Endodermal cell (in vitro differentiated cells): ENCODE measurements at places on chromosomes 5 and 9.

DNA sequence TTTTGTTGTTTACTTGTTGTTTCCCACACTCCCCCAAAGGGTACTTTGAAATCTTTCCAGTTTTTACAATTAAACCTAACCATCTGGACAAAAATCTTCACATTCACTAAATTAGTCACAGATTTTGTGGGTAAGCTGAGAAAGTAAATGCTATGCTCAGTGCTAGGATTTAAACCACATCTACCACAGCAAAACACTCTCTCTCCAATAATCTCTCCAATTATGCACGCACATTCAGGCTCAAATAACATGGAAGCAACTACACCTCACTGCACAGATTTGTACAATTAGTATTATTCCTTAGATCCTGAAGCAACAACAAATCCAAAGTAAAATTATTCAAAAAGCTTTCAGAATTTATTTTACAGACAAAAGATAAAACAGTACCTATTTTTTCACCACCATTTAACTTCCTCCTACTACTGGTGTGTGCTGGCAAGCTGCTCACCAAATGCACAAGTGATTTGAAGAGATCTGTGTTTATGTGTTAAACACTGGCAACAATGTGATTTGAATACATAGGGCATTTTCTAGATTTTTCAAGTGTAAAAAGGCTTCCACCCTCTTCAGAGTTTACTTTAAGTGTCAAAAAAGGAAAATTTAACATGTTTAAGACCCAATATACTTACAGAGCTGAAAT, 16.6 kb downstream of the ZNF608 start:
- DNase-seq: peak; percentile 14

DNA sequence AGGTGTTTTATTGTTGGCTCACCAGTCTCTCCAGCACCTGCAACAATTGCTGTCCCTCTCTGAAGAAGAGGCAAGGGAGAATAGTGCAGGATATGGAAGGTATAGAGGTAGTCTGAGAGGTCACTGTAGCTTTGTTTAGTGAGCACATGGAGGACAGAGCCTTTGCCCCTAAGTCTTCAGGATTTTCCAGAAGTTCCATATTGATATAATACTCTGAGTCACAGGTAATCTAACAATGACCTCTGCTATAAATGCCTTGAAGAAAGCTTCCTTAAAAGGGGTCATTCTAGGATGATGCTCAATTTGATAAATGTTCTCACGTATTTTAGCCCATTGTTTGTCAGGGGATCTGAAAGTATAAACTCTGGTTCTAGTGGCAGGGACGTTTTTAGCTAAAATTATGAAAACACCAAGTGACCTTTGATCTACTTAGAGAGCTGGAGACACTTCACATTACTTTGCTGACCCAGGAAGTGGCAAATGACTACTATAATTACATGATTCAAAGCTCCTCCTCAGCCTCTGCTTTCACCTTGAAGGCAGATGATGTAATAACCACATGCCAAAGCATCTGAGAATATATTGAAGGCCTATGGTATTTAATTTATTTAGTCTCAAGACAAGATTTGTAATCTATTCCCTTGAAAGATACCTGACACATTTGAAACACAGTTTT, 366.9 kb upstream of the NUDT12 start:
- no peak for DNase-seq

DNA sequence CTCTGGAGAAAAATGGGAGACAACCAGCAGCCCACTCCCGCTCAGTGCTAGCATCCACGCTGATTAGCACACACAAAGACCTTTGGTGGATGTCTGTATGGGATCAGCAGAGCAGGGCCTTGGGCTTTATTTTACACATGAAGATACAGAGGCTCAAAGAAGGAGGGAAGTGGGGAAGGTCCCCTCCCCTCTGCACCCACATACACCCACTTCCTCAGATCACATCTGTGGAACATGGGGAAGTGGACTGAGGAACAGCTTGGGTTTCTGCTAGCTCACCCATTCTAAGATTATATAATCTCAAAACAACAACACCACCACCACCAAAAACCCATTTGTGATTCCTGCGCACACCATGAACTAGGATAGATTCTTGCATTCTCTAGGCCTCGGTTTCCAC, 14.0 kb downstream of the GGTA1 start:
- DNase-seq: no peak

DNA sequence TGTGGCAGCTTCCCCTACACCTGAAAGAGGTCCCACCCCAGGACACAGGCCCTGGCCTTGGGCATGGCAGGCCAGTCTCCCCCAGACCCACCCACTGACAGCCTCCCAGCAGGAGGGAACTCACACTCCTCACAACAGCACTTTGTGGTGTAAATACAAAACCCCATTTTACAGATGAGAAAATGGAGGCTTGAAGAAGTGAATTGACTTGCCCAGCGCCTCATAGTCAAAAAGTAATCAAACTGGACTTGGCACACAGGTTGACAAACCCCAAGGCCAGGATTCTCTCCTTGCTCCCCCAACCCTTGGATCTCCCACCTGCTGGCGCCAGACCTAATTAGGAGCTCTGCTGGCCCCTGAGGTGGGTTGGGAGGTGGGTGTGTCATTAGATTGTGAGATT, 29.2 kb upstream of the NEK6 start:
- peak; percentile 33 for DNase-seq

GRCh38 chr5:20678386-20678785, 690.4 kb upstream of the CDH18 start:
- no peak for DNase-seq
